HuH-7 (cell line): ENCODE measurements at places on chromosomes 7 and 10.
A peak's percentile ranks its signal among the peaks of the same experiment; 100 is the strongest.

GRCh38 chr7:2019711-2020511 is 212.8 kb downstream of the MAD1L1 start:
- DNase-seq: no peak

DNA sequence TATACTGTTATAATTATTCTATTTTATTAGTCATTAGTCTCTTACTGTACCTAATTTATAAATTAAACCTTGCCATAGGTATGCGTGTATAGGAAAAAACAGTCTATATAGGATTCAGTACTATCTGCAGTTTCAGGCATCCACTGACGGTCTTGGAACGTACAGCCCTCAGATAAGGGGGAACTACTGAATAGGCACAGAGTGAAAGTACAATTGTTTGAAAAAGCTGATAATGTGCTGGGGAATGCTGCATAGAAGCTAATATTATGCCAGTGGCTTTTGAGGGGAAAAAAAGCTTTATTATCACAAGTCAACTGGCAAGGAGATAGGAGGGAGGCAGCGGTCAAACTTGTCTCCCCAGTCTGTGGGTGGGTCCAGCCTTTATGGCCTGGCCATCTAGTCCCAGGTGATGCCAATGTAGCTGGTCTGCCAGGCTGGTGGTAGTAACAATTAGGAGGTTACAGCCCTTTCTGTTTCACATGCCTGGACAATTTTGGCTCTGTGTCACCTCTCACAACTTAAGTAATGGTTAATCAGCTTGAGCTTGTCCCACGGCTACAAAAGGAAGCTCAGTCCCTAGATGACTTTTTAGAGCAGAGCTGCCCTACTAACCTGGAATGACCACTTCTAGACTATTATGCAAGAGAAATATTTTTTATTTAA is 8.3 kb upstream of the FMC1 start:
- no peak for DNase-seq

DNA sequence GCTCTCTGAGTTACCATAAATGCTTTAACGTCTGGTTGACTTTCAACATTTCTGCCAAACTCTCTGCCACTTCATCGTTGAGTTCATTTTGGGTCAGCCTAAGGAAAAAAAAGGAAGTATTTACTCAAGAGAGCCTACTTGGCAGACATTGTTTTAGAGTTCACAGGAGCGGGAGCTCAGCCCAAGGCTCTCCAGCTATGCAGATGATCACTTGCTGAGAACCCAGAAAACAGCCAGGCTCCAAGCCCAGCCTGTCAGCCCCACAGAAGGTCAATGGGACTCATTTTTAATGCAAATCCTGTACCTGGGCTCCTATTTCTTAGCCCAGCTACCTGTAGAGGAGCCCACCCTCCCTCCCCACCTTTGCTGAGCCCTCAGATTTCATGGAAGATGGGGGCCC is 45.5 kb downstream of the NOD1 start:
- no peak for DNase-seq

DNA sequence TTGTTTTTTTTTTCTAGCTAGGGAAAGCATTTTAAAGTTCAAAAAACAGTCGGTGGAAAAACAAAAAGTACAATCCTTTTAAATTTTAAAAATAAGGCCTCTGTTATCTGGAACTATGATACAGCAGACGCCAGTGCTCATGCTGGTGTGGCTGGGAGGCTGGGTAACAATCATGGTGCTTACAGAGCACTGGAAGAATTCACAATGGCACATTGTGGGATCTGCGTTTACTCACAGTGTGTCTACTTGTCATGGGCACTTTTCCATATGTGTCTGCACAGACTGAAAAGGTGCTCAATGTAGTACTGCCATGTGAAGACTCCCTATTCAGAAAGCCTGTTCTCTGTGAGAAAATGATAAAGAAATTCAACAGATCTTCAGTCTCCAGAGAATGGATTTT is 278.2 kb upstream of the IMMP2L start:
- DNase-seq: no peak

- no peak for DNase-seq
Observed at GRCh38 chr7:122123746-122124145, 20.3 kb downstream of the AASS start.

DNA sequence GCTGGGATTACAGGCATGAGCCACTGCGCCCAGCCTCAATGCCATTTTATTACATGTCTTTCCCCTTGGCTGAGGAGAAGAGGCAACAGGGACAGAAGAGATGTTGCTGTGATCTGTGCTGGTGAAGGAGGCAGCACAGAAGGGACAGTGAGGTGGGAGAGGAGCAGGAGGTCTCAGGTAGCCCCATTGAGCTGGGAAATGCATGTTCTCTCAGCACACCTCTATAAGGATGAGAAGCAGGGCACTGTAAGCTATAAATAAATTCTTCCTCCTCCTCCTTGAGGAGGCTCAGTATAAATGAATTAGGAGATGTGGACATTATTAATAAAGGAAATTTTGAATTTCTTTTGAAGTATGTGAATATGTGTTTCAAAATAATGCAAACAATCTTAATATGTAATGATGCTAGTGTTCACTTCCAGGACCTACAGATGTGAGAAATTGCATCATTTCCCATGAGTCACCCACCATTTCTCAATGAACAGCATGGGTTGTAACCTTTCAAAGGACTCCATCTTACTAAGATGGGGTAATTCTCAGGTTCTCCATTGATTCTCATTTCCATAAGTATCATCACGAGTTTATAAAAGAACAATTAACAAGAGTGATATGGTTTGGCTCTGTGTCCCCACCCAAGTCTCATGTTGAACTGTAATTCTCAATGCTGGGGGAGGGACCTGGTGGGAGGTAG is 88.9 kb upstream of the ODAD2 start:
- DNase-seq: no peak

GRCh38 chr10:28533186-28533564 is 257 bp downstream of the WAC start:
- DNase-seq: peak; percentile 32

GRCh38 chr7:142690554-142691182 is 58.6 kb upstream of the PRSS1 start:
- no peak for DNase-seq

- DNase-seq: no peak
Observed at GRCh38 chr10:119693262-119693957, 32.4 kb upstream of the INPP5F start.

- peak; percentile 63 for DNase-seq
Observed at GRCh38 chr10:100516847-100517246, 2.8 kb downstream of the SEC31B start.
